ENCODE measurements at places on chromosomes 1 and 21.

- peak; percentile 15 for DNase-seq
These were observed 50.8 kb downstream of the HS2ST1 start for GRCh38 chr1:86965012-86965826.

- DNase-seq, result no peak
These were observed 101.9 kb downstream of the RGS21 start for GRCh38 chr1:192418552-192419285.

DNA sequence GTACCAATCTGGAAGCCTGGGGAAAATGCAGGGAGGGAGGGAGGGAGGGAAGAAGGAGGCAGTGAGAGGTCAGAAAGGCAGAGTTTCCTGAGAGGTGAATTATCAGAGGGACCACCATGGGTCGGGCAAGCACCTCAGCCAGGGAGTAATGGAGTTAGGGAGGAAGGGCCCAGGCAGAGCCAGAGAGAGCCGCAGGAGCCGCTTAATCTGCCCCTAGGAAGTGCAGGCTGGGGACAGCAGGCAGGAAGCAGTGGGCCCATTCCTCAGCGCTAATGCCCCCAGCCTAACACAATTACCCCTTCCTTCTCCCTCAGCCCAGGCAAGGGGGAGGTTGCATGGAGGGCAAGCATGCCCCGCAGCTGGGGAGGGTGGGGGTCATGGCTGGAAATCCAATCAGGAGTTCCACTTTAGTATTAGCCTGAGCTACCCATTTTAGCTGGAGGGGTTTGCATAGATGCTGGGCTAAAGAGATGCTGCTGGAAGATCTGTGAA, 109.0 kb downstream of the TMEM53 start:
- no peak for DNase-seq

- DNase-seq, result no peak
These were observed 133.8 kb downstream of the GLIS1 start for GRCh38 chr1:53605181-53605580.

- no peak for DNase-seq
These were observed 376.9 kb downstream of the USH2A start for GRCh38 chr1:216046336-216046735.

DNA sequence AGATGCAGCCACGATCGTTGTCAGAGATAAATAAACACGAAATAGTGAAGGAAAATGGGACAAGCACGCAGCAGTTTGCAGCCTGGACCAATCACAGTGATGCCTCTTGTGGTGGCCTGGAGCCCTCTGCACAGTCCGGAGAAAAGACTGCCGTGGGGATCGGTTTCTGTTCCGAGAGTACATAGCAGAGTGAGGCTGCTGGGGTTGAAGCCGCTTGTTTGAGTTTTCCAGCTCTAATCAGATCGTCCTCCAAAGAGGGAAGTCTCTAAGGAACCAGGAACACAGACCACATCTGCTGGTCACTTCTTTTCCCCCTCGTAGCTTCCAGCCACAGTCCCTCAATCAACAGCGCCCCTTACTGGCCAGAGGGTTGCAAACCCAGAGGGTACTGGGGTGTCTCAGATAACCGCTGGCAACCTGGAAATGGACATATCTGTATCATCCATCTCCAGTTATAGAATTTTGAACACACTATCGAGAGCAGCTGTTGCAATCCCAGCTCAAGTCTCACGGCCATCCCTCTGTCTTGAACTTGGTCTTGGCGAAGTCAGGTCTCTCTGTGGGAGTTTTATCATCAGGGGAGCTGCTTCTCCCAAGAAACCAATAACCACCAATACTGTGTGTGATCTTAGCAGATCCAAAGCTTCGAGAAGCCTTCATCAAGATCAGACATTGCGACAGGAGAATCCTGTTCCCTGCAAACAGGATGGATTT, 57.4 kb downstream of the OLIG1 start:
- peak; percentile 23 for DNase-seq

- DNase-seq, result no peak
These were observed 170.9 kb downstream of the LRRC7 start for GRCh38 chr1:69738458-69739250.

DNA sequence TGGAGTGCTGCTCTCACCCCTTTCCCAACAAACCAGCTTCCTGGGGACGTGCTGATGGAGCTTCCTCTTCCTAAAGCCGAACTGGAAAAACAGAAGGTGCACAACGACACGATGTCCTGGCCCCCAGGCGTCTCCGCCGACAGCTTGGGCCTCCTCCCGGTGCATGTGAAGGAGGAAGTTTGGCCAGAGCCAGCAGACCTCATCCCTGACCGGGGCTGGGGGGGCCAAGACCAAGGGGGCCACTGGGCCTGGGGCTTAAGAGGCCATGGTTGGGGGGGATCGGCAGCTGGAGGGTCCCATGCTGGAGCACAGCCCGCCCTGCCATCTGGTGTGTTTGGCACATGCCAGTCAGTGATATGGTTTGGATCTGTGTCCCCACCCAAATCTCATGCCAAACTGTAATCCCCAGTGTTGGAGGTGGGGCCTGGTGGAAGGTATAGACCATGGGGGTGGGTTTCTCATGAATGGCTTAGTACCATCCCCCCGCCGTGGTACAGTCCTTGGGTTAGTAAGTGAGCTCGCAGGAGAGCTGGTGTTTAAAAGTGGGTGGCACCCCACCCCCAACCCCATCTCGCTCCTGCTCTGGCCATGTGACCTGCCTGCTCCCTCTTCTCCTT, 6.4 kb downstream of the HES4 start:
- DNase-seq, result no peak

DNA sequence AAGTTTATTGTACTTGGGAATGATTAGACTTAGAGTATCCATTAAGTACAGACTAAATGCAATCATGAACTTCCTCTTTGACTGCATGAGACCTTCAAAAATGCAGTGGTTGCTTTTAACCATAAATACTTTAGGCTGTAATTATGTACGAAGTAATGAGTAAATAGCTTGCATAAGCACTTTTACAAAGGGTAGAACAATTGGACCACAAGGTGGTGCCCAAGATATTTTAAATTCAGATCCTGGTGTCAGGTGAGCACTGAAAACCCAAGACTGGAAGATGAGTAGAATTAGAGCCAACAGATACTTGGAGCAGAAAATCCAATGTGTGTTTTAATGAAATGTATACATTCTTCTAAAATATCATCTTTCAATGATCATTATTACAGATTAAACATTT, 43.4 kb upstream of the RHOU start:
- no peak for DNase-seq

GRCh38 chr1:212486619-212486975, 53.9 kb downstream of the NENF start:
- no peak for DNase-seq

DNA sequence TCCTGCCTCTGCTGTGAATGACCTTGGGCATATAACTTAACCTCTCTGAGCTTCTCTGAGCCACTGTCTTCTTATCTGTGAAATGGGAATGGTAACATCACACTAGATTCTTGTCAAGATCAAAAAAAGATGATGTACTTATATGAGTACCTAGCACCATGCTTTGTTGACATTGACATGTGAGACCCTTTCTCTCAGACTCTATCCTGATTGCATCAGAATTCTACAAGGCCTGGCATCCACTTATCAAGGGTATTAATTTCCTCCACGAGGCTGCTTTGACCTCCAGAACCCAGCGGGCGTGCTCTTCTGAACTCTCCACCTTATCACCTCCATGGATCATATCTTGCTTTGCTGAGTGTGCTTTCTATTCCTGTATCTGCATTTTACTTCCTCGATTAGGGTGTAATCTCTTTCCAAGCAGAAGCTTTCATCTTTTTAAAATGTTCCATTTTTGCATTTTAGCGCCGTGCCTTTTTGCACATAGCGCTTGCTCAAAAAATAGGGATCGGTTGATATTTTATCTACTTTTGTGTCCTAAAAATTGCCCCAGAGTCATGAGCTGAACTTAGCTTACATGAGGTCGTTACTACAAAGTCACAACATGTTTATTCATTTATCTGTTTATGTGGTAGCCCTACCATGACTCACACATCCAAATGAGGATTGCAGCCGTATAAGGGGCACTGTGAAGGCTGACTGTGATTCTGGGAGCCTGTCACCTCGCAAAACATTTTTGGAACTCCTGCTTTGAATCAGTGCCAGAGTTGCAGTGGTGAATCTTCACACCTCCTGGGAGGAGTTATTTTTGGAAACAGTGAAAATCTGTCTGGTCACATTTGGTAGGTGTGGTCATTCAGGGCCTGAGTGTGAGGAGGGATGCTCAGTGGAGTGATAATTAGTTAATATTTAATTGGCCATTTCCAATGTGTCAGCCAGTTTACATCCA, 63.2 kb downstream of the IER5 start:
- DNase-seq, result no peak

DNA sequence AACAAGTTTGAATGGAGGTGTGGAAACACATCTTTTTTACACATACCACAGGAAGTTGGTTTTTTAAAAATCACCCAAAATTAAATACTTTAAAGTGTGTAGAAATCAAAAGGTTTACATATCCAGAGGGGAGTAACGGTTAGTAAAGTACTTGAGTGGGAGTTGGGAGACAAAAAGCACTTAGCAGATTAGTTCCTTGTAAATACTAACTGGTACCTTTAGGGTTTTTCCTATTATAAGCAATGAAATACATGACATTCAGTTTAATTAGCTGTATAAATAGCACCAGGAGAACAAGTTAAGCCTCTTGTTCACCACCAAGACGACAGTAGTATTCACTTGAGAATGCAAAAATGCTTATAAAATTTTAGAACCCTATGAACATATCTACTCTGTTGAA, 23.7 kb upstream of the RAVER2 start:
- DNase-seq, result no peak

DNA sequence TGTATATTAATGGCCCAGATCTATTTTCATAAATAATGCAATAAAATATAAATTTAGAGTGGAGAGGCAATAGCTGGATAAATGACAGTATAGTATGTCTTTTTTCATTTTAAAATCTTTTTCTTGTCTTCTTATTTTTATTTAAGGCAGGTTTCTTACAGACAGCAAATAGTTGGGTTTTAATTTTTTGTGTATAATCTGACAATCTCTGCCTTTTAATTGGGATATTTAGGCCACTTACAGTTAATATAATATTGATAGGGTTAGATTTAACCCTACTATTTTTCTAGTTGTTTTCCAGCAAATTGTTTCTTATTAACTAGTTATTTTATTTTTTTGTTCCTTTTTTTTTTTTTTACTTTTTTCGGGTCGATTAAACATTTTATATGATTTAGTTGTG, 23.3 kb upstream of the KCTD3 start:
- no peak for DNase-seq

DNA sequence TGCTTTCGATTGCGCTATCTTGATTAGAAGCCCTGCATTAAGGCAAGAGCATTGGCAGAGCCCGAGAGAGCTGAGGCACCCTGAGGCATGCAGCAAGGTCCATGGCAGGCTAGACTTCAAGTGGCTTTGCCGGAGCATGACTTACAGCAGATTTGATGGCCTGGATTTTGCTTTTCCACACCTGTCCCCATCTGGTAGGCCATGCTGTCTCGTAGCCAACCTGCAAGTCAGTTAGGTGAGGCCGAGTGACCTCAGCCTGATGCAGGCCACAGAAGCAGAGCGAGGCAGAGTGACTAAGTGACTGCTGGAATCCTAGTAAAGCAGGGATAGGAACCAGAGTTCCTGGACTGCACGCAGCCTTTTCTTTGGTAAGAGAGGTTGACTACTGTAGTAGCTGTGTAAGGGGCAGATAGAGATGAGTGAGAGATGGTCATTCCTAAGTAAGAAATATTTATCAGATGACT, 148.9 kb downstream of the PBX1 start:
- no peak for DNase-seq

DNA sequence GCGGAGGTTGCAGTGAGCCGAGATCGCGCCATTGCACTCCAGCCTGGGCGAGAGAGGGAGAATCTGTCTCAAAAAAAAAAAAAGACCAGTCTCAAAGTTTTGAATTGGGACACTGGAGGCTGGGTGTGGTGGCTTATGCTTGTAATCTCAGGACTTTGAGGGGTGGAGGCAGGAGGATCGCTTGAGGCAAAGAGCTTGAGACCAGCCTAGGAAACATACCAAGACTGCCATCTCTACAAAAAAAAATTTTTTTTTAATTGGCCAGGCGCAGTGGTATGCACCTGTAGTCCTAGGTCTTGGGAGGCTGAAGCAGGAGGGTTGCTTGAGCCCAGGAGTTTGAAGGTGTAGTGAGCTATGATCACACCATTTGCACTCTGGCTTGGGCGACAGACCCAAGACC, 3.9 kb downstream of the ZBTB8B start:
- DNase-seq, result no peak

DNA sequence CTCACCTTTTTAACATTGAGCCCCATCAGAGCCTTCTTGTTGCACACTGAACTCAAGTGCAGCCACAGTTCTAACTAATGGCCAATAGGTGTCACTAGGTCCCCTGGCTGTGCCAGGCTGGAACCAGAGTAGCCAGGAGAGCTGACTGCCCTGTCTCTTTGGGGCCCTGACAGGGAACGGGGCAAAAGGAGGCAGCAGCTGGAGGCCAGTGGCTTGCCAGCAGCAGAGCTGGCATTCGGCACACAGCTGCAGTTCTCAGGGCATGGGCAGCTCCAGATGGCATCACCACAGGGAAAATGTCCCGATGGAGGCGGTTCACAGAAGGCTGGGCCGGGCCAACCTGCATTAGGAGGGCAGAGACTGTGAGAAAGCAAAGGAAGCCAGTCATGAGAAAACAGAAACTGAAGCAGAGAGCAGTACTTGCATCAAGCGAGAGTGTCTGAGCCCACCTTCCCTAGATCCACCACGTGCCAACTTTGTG, 188.6 kb downstream of the FCRL5 start:
- DNase-seq, result no peak

- no peak for DNase-seq
These were observed 7.2 kb upstream of the MMP23B start for GRCh38 chr1:1624443-1625403.

- no peak for DNase-seq
These were observed 14.5 kb downstream of the SAMD11 start for GRCh38 chr1:938088-938683.

GRCh38 chr1:9126511-9126910, 2.4 kb downstream of the GPR157 start:
- no peak for DNase-seq

DNA sequence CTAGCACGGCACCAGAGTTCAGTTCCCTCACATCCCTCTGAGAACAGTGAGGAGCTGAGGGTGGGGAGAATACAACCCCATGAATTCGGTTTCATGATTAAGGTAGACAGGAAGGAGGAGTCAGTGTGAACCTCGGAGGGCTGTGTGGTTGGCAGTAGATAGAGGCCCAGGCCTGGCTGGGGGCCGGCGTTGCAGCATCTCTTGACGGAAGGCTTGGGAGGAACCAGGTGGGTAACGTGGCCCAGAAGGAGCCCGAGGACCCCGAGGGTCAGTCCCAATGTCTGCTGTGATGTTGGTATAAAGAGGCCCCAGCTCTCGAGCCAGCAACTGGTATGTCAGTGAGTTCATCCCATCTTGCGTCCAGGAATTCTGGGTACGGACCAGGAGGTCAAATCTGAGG, 5.5 kb downstream of the PPOX start:
- DNase-seq, result no peak

GRCh38 chr1:206909161-206909882, 12.1 kb downstream of the IL24 start:
- DNase-seq, result no peak

GRCh38 chr1:225896937-225897549, 8.1 kb upstream of the LEFTY1 start:
- DNase-seq, result no peak

Measured in HS-27A (cell line).